Activated CD8-positive, alpha-beta memory T cell treated with anti-CD3 and anti-CD28 coated beads, Interleukin-2, amount 10 ng/mL, durations not matched to agents 7 days and 5 days (primary cell): ENCODE measurements at places on chromosomes 6 and 20. TPM values are rescaled to one million over a fixed set of nuclear protein-coding genes. Genes with fewer than 3 reads are reported as not detected.

GRCh38 chr6:161265975-161266374 is 7.9 kb downstream of the AGPAT4 start:
- DNase-seq, result no peak

GRCh38 chr20:62190639-62191411 is 8.0 kb downstream of the MTG2 start:
- no peak for DNase-seq

- no peak for DNase-seq
Observed at GRCh38 chr6:64383277-64383676, 747.7 kb downstream of the PHF3 start.

MUC22 gene
- total RNA-seq, result not detected

CDH26 gene
- 1.5 TPM for total RNA-seq

MUC21 gene
- total RNA-seq, result not detected

TXLNB gene
- total RNA-seq, result 0.38 TPM

PI16 gene
- 0.37 TPM for total RNA-seq

NEURL2 gene
- total RNA-seq, result 1.9 TPM

GLP1R gene
- total RNA-seq, result not detected
